ENCODE measurements at places on chromosomes 1 and 21.

GRCh38 chr1:17776426-17776825 lies 21.3 kb downstream of the ACTL8 start:
- DNase-seq: no peak

- no peak for DNase-seq
Measured at GRCh38 chr1:165695031-165695430, 3.3 kb downstream of the ALDH9A1 start.

DNA sequence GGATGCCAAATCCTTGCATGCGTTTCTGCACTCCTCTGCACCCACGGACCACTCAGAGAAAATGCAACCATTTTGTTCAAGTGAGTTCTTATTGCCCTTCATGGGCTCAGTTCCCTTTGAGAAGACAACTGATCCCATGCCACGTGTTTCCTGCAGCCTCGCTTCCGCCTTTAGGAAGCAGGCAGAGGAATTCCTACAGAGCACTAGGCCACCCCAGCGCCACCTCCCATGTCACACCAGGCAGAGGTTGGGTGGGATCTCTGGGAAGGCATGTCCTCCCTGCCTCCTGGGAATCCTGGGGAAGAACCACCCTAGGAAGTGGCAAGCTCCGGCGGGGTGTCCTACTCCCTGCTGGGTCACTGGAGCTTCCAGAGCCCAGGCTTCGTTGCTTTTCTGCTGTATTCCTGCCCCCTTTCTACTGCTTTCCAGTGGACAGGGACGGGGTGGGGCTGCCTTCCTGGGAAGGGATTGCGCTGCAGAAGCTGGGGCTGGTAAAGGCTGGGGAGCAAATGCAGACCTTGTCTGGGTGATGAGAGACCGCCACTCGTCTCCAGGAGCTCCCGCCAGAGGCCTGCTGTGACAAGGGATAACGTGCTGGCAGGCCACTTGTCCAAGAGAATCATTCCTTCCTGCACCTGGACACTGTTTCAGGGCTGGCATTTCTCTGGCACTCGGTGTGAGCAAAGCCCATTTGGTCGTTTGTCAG lies 478.2 kb upstream of the VAMP3 start:
- DNase-seq: no peak

- no peak for DNase-seq
Measured at GRCh38 chr1:1089731-1090423, 15.8 kb upstream of the RNF223 start.

DNA sequence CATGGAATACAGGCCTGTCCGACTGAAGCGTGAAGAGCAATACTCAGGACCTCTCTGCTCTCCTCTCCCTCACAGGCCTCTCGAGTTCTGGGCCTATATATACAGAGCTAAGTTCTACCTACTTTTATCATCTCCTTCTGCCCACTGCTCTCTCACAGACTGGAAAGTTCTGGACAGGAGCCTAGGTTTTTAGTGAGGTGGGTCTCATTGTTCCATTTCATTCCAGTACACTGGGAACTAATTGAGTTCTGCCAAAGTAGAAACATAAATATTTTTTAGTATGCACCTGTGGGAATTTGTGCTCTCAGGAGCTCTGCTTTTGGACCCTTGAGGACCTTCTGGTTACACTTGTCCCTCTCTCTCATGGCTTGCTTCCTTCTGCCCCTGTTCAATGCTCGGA lies at the start of gene TEDDM1:
Gene TEDDM1 (minus strand): TSS at position 101 of the 400 bp plus-strand sequence. CDS start 182 bp downstream, outside the sequence.
- no peak for DNase-seq

- DNase-seq: no peak
Measured at GRCh38 chr1:247266053-247266452, 10.2 kb downstream of the VN1R5 start.

DNA sequence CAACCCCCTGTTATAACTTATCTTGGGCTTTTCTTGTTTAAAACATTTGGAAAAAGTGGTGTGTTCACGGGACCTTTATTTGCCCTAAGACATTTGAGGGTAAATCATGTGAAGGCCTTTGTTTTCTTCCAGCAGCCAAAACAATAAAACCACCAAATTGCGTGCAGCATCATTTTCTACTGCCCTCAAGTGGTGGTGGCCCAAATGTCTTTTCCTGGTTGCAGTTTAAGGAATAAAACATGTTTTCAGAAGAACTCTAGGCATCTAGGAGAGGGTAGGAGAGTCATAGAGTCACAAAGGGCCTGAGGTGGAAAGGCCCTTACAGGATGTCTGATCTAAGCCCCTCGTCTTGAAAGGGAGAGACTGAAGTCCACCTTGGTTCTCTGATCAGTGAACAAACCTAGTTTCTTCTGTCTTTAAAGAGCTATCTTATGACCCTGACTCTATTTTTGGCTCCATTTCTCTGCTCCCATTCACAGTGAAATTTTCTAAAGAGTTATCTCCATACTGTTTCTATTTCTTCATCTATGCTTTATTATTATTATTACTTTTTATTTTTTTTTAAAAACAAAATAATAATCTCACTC lies 16.0 kb upstream of the EPS15 start:
- peak; percentile 13 for DNase-seq

- DNase-seq: no peak
Measured at GRCh38 chr1:204572923-204573922, 57.0 kb downstream of the MDM4 start.

DNA sequence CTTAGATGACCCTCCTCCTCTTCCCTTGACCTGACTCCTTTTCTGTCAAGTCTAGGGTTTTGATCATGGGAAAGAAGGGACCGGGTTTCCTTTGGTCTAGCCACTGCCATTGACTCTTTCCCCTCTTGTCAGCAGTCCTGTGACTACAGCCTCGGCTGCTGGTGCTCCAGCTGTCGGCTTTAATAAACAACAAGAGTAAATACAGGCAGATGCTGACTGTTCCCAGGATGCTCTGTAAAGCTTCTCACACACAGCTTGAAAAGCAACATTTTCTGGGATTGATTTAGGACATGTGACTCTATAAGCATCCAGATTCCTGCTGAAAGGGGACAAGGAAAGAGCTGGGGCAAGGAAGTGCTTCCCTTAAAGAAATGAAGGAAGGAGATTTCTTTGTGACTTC lies 53.5 kb upstream of the CTTNBP2NL start:
- DNase-seq: no peak

DNA sequence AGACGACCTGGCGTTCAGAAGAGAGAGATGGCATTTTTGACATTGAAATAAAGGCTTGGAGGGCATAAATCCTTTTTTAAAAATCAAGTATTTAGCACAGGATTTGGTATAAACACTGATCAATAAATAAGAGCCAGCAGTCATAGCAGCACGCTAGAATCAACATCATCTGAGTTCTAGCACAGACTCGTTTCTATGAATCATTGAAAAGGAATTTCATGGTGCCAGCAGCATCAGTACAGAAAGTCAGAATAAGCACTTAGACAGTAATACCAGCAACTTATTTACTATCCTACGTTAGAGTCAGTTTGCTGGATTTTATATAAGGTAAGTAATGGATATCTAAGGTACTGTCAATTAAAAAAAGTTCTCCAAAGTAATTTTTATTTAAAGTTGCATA lies 119.3 kb downstream of the HLCS start:
- DNase-seq: no peak

GRCh38 chr1:157241185-157241538 lies 103.0 kb upstream of the ETV3 start:
- DNase-seq: no peak
